ENCODE measurements at places on chromosomes 3 and 15.

DNA sequence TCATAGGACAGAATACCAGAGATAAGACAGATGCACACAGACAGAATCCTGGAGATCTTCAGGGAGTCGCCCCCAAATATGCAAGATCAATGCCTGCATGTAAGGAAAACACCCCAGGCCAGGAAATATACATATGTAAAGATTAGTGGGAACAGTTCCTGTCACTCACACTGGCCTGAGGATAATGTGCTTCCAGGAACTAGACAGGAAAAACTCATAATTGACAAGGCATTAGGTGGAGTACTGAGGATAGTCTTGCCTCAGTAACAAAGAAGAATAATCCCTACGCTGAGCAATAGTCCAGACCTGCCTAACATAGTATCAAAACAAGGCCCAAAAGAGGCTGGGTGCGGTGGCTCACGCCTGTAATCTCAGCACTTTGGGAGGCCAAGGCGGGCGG, 20.4 kb upstream of the B4GALT4 start:
- no peak for DNase-seq

GRCh38 chr3:47128137-47128536, 35.8 kb downstream of the SETD2 start:
- no peak for DNase-seq

DNA sequence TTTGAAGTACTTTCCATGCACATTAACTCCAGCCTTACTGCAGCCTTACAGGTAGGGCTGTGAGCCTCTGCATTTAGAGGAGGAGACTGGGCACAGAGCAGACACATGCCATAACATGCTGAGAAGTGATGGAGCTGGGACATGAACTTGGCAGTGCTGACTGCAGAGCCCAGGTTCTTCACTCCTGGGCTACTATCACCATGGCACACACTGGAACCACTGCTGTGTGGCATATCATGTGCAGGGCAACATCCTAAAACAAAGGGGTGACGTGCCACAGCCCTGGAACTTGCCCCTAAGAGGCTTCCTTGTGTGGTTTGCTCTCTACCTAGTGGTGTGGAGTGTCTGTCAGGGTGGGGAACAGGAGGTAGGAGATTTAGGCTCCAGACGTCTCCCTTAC, 25.4 kb downstream of the EHD4 start:
- DNase-seq = no peak

- DNase-seq = no peak
Measured at GRCh38 chr15:73818308-73818985, 54.9 kb upstream of the TBC1D21 start.

DNA sequence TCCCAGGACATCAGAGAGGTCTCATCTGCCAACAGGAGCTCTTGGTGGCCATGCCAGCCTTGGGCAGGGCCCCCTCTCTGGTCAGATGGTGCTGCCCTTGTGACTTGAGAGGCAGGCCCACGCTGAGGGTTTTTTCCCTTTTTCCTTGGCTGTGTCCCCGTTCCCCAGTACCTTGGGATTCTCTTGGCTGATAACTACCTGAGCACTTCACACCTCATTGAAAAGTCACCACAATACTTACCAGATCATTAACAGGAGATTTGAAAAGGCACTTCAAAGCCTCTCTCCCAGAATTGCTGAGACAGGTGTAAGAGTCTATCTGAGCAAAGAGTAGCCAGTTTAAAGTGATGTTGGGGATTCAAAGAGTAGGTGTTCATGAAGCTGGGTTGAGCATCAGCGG, 15.1 kb upstream of the TMEM158 start:
- no peak for DNase-seq

DNA sequence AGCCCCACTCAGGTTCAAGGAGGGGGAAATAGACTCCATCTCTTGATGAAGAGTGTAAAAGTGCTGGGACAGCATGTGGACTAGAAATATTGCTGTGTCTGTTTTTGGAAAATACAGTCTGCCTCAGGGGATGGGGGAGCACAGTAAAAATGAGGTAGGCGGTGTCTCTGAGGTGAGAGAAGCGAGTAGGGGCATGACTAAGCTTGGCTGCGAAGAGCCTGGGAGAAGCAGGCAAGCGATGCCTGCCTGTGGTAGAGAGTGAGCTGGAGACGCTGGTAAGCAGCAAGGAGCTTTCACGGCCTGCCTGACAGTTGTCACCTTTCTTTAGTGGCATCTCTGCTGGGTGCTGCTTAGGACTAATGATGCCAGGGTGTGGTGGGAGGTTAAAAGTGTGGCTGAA, 49.0 kb upstream of the DCLK3 start:
- DNase-seq = no peak

DNA sequence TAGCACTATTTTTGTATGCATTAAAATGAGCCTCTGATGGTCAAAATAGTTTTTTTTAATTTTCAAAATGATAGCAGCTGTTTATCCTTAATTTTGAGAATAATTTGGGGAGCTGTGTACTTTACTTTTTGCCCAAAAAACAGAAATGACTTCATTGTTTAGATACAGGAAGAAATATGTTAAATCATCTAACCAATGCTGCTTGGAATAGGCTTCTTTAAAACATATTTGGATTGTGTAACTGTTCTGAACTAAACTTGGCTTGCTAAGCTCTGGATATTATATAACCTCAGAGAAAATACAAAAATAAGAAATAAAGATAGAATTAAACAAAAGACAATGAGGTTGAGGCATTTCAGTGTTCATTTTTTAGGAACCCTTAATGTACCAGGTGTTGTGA, 119.3 kb downstream of the SERPINI1 start:
- no peak for DNase-seq

DNA sequence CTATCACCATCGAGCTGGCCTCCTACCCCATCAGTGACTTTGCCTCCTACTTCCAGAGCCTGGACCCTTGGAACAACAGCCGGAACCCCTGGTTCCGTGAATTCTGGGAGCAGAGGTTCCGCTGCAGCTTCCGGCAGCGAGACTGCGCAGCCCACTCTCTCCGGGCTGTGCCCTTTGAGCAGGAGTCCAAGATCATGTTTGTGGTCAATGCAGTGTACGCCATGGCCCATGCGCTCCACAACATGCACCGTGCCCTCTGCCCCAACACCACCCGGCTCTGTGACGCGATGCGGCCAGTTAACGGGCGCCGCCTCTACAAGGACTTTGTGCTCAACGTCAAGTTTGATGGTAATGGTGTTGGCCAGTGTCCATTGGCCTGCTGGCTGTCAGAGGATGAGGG, 6.1 kb downstream of the GRM2 start:
- DNase-seq = no peak

GRCh38 chr15:38690719-38691332, 126.2 kb upstream of the RASGRP1 start:
- peak; percentile 81 for DNase-seq

DNA sequence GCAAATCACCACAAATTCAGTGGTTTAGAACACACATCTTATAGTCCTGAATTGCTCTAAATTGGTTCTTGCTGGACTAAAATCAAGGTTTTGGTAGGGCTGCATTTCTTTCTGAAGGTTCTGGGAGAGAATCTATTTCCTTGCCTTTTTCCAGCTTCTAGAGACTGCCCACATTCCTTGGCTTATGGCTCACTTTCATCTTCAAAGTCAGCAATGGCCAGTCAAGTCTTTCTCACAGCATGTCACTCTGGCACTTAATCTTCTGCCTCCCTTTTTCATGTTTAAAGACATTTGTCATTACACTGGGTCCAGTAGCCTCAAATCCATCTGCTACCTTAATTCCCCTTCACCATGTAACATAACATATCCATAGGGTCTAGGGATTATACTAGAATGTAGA, 149.0 kb downstream of the NEK10 start:
- DNase-seq = no peak

GRCh38 chr3:152261329-152261728, 7.4 kb upstream of the MBNL1 start:
- DNase-seq = no peak

Measured in testis (tissue), 5 donors.